SK-N-SH (cell line): ENCODE measurements at places on chromosomes 3 and 15. TPM values are rescaled to one million over a fixed set of nuclear protein-coding genes. Genes with fewer than 3 reads are reported as not detected.
A peak's percentile ranks its signal among the peaks of the same experiment; 100 is the strongest.

GRCh38 chr3:12175137-12175593, 16.5 kb upstream of the TIMP4 start:
- H3K4me1 ChIP-seq: no peaks in the 10 kb centered on the region; the same call in 1 of the 2 replicates
- H3K27me3 ChIP-seq: no peaks in the 10 kb centered on the region
- H3K27ac ChIP-seq: no peak overlapping the region
- H3K36me3 ChIP-seq: no peaks in the 10 kb centered on the region; the same call in 1 of the 2 replicates
- no peak for DNase-seq
- H3K4me3 ChIP-seq: no peak overlapping the region

- DNase-seq: peak; percentile 87
- peaks cover 66% of the 10 kb centered on the region for H3K36me3 ChIP-seq
- no peak overlapping the region for H3K4me3 ChIP-seq
- peak overlapping the region; percentile 66; the same call in 1 of the 2 replicates for H3K27ac ChIP-seq
Observed at GRCh38 chr15:72199721-72200212, 2.2 kb upstream of the GRAMD2A start.

- H3K27me3 ChIP-seq: no peaks in the 10 kb centered on the region
- H3K36me3 ChIP-seq: no peaks in the 10 kb centered on the region
- no peaks in the 10 kb centered on the region for H3K4me1 ChIP-seq
- H3K27ac ChIP-seq: peak overlapping the region; percentile 27; the same call in 1 of the 2 replicates
Observed at GRCh38 chr3:16587047-16587680, 18.1 kb downstream of the DAZL start.

DNA sequence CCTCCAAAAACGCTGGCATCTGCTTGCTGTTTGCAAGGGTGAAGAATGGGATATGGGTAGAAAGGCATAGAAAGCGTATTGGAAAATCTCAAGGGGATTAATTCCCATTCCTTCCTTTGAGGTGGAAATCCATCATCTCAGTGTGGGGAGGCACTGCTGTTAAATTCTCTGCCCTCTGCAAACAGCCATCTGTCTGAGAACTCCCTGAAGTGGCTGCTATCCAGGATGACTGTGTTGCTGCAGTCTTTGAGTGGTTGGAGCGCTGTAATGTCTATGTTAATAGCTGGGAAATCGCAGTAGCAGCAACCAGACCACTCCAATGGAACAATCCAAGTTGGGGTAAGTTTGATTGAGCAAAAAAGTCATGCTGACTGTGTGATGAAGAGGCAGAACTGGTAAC, 625.9 kb downstream of the NLGN1 start:
- no peaks in the 10 kb centered on the region for H3K4me1 ChIP-seq
- no peak overlapping the region for H3K27ac ChIP-seq
- no peak overlapping the region for H3K4me3 ChIP-seq
- H3K36me3 ChIP-seq: no peaks in the 10 kb centered on the region
- no peaks in the 10 kb centered on the region for H3K27me3 ChIP-seq
- no peak for DNase-seq

GRCh38 chr3:109268181-109268580, 48.1 kb downstream of the DPPA2 start:
- no peaks in the 10 kb centered on the region for H3K27me3 ChIP-seq
- H3K4me1 ChIP-seq: no peaks in the 10 kb centered on the region
- no peak for DNase-seq
- no peaks in the 10 kb centered on the region for H3K36me3 ChIP-seq
- no peak overlapping the region for H3K4me3 ChIP-seq

DNA sequence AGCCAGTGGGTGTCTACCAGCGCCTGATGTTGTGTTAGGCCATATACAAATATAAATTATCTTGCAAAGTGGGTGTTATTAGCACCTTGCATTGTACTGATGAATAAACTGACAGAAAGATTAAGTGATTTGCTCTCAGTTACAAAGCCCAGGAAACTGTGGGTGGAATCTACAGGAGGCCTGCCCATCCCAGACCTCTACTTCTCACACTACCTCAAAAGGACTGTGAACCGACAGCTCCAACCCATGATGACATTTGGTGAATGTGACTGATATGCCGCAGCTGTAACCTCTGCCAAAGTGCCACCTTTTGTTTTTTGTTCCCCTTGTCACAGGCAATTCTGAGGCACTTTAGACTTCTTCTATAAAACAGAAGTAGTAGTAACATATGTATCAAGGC, 43.7 kb upstream of the KCNMB2 start:
- H3K4me3 ChIP-seq: no peak overlapping the region
- no peaks in the 10 kb centered on the region for H3K36me3 ChIP-seq
- no peaks in the 10 kb centered on the region for H3K4me1 ChIP-seq

DNA sequence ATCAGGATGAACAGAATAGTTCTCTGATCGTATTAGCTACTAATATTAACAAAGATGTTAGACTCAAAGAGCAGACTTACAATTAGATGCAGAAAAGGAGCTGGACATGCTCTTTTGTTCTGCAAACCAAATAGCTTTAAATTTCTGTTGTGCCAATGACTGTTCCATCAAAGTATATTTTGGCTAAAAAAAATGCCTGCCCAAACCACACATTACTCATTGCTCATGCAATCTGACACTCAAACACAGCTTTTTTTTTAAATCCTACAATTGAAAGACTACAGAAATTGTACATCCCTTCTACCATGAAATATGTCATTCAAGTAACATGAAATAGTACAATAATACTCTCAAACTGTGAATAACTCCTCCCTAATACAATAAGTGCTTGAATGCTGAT, 48.6 kb downstream of the SHOX2 start:
- H3K4me1 ChIP-seq: no peaks in the 10 kb centered on the region
- no peaks in the 10 kb centered on the region for H3K36me3 ChIP-seq
- H3K4me3 ChIP-seq: no peak overlapping the region
- no peak for DNase-seq

GRCh38 chr3:71361334-71361890, 222.1 kb downstream of the FOXP1 start:
- H3K4me1 ChIP-seq: no peaks in the 10 kb centered on the region
- no peak overlapping the region for H3K4me3 ChIP-seq
- H3K27me3 ChIP-seq: no peaks in the 10 kb centered on the region
- no peak overlapping the region for H3K27ac ChIP-seq

DNA sequence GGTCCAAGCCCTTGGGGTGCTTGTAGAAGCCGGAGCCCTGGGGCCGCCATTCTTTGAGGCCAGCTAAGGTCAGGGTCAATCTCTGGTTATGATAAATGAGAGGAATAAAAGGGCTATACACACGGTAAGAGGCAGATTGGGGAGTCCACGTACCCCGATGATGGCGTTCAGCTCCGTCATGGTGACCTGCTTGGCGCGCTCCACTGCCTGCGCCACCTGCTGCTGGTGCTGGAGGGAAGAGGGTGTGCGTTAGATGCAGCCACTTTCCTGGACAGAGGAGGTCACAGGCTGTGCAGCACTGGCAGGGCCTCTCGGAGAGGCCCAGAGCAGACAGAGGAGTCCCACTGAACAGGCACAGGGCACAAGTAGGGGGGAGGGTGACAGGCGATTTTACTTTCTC, 23.3 kb downstream of the TLE3 start:
- no peak for DNase-seq
- H3K4me3 ChIP-seq: no peak overlapping the region
- peaks cover 52% of the 10 kb centered on the region for H3K36me3 ChIP-seq
- H3K27ac ChIP-seq: no peak overlapping the region
- H3K4me1 ChIP-seq: no peaks in the 10 kb centered on the region
- H3K27me3 ChIP-seq: no peaks in the 10 kb centered on the region

DNA sequence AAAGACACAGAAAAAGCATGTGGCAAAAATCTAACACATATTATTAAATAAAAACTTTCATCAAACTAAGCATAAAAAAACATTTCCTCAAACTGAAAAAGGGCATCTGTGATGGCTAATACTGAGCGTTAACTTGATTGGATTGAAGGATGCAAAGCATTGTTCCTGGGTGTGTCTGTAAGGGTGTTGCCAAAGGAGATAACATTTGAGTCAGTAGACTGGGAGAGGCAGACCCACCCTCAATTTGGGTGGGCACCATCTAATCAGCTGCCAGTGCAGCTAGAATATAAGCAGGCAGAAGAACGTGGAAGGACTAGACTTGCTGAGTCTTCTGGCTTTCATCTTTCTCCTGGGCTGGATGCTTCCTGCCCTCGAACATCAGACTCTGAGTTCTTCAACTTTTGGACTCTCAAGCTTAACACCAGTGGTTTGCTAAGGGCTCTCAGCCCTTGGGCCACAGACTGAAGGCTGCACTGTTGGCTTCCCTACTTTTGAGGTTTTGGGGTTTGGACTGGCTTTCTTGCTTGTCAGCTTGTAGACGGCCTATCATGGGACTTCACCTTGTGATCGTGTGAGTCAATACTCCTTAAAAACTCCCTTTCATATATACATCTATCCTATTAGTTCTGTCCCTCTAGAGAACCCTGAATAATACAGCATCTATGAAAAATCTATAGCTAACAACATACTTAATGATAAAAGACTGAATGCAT, 45.4 kb downstream of the DAZL start:
- H3K27me3 ChIP-seq: no peaks in the 10 kb centered on the region
- no peaks in the 10 kb centered on the region for H3K4me1 ChIP-seq
- no peaks in the 10 kb centered on the region for H3K36me3 ChIP-seq
- no peak overlapping the region for H3K4me3 ChIP-seq

- no peaks in the 10 kb centered on the region for H3K36me3 ChIP-seq
- H3K27me3 ChIP-seq: no peaks in the 10 kb centered on the region
- peaks cover 89% of the 10 kb centered on the region for H3K4me1 ChIP-seq
- DNase-seq: peak; percentile 78
Observed at GRCh38 chr3:38579141-38579540, 70.3 kb downstream of the SCN5A start.

- no peaks in the 10 kb centered on the region for H3K27me3 ChIP-seq
- peak overlapping the region; percentile 86 for H3K27ac ChIP-seq
- no peaks in the 10 kb centered on the region for H3K36me3 ChIP-seq
- H3K4me3 ChIP-seq: no peak overlapping the region
- peaks cover 26% of the 10 kb centered on the region; the same call in 1 of the 2 replicates for H3K4me1 ChIP-seq
- peak; percentile 67 for DNase-seq
Observed at GRCh38 chr3:194840661-194841514, 155.2 kb downstream of the FAM43A start.

GRCh38 chr3:134350861-134351311, 23.4 kb downstream of the AMOTL2 start:
- peaks cover 19% of the 10 kb centered on the region; the same call in 1 of the 2 replicates for H3K36me3 ChIP-seq
- no peak for DNase-seq
- peaks cover under 1% of the 10 kb centered on the region; the same call in 1 of the 2 replicates for H3K4me1 ChIP-seq
- no peak overlapping the region for H3K27ac ChIP-seq
- no peaks in the 10 kb centered on the region for H3K27me3 ChIP-seq

- H3K4me3 ChIP-seq: no peak overlapping the region
- no peak for DNase-seq
- H3K4me1 ChIP-seq: peaks cover 13% of the 10 kb centered on the region; the same call in 1 of the 2 replicates
- H3K36me3 ChIP-seq: no peaks in the 10 kb centered on the region
- no peaks in the 10 kb centered on the region for H3K27me3 ChIP-seq
Observed at GRCh38 chr3:17579289-17580031, 163.0 kb downstream of the TBC1D5 start.

DNA sequence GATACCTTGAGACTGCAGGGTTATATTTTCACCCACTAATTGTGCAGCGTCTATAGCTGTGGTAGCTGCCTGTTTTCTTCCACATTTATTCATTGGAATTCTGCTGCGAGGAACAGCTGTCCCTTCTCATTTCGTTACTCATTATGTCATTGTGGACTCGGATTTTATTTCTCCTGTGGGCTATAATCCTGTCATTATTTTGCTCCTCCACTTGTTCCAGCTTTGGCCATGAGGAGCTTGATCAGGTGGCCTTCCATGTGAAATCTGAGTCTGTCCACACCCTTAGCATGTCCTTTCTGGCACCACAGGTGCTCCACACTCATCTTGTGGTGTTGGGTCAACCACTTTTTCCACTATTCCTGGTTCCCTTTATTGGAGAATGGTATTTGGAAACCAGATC, 14.8 kb downstream of the LYSMD4 start:
- H3K27ac ChIP-seq: no peak overlapping the region
- no peak for DNase-seq

DNA sequence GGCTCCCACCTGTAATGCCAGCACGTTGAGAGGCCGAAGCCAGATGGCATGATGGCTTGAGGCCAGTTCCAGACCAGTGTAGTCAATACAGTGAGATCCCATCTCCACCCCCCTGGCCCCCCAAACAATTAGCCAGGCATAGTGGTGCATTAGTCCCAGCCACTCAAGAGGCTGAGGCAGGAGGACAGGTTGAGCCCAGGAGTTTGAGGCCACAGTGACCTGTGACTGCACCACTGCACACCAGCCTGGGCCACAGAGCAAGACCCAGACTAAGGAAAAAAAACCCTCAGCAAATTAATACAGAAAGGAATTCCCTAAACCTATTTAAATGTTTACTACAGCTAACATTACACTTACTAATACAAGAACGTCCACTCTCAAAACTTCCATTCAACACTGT, 424.6 kb downstream of the SHQ1 start:
- peaks cover 9% of the 10 kb centered on the region for H3K36me3 ChIP-seq
- H3K4me1 ChIP-seq: no peaks in the 10 kb centered on the region
- H3K4me3 ChIP-seq: no peak overlapping the region
- DNase-seq: no peak
- H3K27me3 ChIP-seq: no peaks in the 10 kb centered on the region

- H3K4me1 ChIP-seq: no peaks in the 10 kb centered on the region
- H3K27me3 ChIP-seq: no peaks in the 10 kb centered on the region
- no peak overlapping the region for H3K4me3 ChIP-seq
- no peaks in the 10 kb centered on the region for H3K36me3 ChIP-seq
- H3K27ac ChIP-seq: no peak overlapping the region
- DNase-seq: no peak
Observed at GRCh38 chr3:186902154-186902553, 28.2 kb upstream of the ST6GAL1 start.

DNA sequence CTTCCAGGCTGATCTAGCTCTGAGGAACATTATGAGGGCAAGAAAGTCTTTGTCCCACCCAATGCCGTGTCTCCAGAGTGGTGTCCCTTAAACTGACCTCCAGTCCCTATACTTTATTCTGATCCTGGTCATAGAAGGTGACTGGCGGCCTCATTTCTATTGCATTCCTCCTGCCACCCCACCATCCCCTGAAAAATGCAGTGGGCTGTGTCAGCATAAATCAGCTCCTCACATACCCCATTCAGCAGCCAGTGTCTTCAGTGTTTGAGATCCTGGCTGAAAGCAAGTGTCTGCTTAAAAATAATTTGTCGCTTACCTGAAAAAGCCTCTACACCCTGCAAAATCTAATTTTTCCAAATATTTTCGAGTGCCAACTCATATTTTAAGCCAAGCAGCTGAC, 346.1 kb downstream of the FEZF2 start:
- H3K36me3 ChIP-seq: no peaks in the 10 kb centered on the region
- H3K27me3 ChIP-seq: no peaks in the 10 kb centered on the region
- no peak overlapping the region for H3K4me3 ChIP-seq

DNA sequence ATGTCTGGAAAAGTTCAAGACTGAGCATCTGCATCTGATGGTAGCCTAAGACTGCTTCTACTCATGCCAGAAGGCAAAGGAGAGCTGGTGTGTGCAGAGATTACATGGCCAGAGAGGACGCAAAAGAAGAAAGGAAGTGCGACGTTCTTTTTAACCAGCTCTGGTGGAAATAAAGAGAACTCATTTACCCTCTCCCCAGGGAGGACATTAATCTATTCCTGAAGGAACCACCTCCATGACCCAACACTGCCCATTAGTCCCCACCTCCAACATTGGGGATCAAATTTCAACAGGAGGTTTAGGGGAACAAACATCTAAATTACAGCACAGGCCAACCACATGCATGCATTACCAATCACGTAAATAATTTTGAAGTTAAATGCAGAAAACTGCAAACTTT, 1.5 kb upstream of the NCK1 start:
- no peak for DNase-seq
- no peak overlapping the region for H3K27ac ChIP-seq
- peaks cover 6% of the 10 kb centered on the region; the same call in 1 of the 2 replicates for H3K4me1 ChIP-seq
- peak overlapping the region; percentile 84; the same call in 1 of the 2 replicates for H3K4me3 ChIP-seq

- no peak overlapping the region for H3K27ac ChIP-seq
- no peaks in the 10 kb centered on the region for H3K36me3 ChIP-seq
- no peaks in the 10 kb centered on the region for H3K27me3 ChIP-seq
- DNase-seq: no peak
Observed at GRCh38 chr3:41846850-41847249, 115.1 kb downstream of the ULK4 start.

The CPNE9 gene
- 0.03 and 0.06 TPM in 2 replicates for polyA plus RNA-seq

The FANCD2OS gene
- polyA plus RNA-seq: not detected in 2 replicates

The FGF12 gene
- polyA plus RNA-seq: 0.18 and 0.30 TPM in 2 replicates

The SKOR1 gene
- 0.18 and 0.26 TPM in 2 replicates for polyA plus RNA-seq

The ARPIN gene
- 13.0 and 13.5 TPM in 2 replicates for polyA plus RNA-seq
